ENCODE measurements at places on chromosomes 7 and 10.

DNA sequence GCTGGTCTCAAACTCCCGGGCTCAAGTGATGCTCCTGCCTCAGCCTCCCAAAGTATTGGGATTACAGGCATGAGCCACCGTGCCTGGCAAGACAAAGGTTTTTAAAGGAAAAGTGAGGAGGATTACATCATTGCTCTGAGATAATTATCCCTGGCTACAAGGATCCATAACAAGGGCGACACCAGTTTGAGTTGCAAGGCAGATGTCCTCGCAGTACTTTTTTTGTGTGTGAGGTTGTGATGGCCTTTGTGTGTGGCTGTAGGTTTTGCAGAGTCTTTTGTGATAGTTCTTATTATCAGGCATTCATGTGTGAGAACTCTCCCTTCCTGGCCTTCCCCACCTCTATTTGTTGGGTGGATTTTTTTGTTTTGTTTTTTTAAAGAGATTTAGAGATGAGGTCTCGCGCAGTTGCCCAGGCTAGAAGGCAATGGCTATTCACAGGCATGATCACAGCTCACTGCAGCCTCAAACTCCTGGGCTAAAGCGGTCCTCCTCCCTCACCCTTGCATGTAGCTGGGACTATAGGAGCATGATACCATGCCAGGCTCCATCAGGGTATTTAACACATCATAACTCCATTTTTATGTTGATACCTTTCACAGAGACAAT, 10.0 kb downstream of the BTBD16 start:
- no peak for DNase-seq

GRCh38 chr10:102923601-102924000, 5.5 kb downstream of the CNNM2 start:
- DNase-seq: no peak

GRCh38 chr7:124460056-124460450, 305.5 kb downstream of the GPR37 start:
- DNase-seq: no peak

DNA sequence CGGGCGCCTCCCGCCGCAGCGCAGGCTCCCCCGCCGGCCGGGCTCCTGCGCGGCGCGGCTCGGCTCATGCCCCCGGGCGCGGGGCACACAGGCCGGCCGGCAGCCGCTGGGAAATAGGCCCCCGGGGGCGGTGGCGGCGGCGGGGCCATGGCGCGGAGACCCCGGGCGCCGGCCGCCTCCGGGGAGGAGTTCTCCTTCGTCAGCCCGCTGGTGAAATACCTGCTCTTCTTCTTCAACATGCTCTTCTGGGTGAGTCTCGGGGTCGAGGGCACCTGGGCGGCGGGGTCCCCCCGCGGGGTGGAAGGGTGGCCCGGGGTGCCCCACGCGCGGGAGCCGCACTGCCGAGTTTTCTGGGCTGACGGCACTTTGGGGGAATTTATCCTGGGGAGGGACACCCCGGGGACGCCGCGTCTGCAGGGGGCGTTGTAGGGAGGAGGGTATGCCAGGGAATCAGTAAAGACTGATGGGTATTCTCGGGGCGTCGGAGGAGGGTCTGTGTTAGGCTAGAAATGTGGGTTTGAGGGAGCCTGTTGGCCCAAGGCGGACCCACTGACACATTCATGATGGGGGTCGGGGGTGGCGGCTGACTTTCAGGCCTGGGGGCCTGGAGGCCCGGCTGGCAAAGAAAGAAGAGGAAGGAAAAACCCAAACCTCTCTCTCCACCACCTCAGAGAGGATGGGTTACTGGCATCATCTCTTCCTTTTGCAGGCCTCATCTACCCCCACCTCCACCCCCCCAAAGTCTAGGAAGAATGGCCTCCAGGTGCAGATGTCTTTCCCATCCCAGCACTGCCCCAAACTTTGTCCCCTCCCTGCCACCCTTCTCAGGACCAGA, 544 bp downstream of the TSPAN33 start:
- no peak for DNase-seq

GRCh38 chr7:105452085-105452484, 63.4 kb upstream of the SRPK2 start:
- DNase-seq: no peak

DNA sequence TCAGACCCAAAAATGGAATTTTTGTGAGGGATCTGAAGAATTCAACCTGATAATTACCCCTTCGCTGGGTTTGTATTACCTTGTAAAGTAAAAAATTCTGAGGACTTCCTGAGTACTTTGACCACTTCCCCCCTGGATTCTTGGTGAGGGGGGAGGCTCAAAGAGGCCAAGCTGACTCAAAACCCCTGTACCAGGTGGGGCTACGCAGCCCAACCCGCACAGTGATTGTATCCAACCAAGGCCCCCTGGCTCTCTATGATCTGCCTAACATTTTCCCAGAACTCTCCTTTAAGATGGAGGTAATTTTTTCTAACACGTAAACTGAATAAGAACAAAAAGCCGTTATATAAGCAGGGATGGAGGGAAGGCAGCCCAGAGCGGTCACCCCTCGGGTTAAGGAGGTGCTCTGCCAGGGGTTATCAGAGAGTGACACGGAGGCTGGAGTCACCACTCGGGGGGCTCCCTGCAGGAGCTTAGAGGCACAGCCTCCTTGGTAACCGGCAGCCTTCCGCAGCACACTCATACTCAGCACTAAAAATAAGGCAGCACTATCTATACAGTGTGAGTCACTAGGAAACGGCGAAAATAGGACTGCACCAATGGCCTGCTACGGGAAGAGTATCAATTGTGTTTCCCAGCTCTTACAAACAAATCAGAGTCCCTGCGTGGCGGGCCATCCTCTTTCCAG, 255.4 kb downstream of the ELMO1 start:
- no peak for DNase-seq

DNA sequence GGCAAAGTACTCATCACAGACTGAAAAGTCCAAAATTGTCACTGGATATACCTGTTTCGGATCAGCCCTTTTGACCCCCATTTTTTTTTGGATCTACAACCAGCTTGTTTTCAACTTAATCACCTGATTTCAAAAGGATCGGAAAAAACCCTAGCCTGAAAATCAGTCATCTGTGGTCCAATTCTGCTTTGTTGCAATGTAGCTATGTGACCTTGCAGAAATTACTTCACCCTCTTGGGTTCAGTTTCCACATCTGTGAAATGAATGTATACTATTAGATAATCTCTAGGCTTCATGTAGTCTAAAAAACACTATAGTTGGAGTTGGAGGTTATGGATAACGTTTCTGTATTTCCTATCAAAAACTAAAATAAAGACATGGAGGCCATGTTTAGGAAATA, 37.1 kb downstream of the STEAP4 start:
- DNase-seq: no peak

Data from left hindlimb (tissue), 1 donor.